ENCODE measurements at places on chromosomes 1 and 21.

- no peak for DNase-seq
Measured at GRCh38 chr1:6509220-6509918, 17.9 kb upstream of the PLEKHG5 start.

DNA sequence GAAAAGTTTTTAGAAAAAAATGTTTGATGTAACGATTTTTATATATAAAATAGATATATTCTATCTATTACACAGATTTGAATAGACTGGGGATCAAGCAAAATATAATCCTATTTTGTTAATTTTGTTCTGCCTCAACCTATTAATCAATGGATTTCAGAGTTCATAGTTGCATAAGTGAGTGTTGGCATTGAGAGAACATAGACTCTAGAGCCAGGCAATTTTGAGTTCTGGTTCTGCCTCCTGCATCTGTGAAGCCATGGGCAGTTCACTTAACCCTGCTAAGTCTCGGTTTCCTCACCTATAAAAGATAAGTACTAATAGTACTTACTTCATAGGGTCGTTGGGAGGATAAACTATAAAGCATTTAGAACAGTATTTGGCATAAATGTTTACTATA is 13.6 kb upstream of the PKN2 start:
- no peak for DNase-seq

- DNase-seq = no peak
Measured at GRCh38 chr1:201531551-201532425, 7.1 kb upstream of the NAV1 start.

GRCh38 chr21:14878971-14879370 is 185.8 kb downstream of the NRIP1 start:
- no peak for DNase-seq

- no peak for DNase-seq
Measured at GRCh38 chr1:109821831-109822745, 58.4 kb upstream of the EPS8L3 start.

GRCh38 chr1:178563099-178563820 is 50.4 kb downstream of the TEX35 start:
- no peak for DNase-seq
